ENCODE measurements at places on chromosomes 3 and 15.
A peak's percentile ranks its signal among the peaks of the same experiment; 100 is the strongest.

DNA sequence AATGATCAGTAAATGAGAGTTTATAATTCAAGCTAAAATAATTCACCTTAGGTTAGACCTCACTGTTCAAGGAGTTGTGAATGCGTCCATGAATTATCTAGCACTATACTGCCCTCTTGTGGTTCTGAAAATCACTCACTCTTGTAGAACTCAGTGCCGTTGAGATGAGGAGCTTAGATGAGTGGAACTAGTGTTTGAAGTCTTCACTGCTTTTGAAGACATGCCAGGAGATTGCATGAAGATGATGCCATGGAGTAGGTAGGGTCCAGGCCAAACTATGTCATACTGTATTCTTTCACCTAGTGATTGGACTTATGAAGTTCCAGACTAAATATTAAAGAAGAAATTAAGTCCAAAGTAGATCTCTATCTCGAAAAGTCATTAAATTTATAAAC, 28.8 kb downstream of the LYSMD4 start:
- no peak for DNase-seq

DNA sequence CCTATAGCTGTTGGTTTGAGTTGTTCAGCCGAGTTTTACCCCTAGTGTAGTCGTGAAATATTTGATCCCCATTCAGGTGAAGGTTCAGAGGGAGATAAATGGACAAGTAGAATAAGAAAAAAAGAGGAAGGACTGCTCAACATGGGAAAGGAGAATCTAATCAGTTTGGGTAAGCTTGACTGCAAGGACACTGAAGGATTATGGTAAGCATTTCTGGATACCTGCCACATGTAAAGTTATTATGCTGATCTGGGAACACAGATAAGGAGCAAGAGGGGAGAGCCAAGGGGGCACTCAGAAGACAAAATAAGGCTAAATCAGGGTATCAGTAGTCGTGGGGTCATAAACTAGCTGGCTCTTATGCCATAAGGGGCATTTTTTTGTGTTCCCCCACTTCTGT, 49.9 kb downstream of the TFG start:
- DNase-seq = no peak

DNA sequence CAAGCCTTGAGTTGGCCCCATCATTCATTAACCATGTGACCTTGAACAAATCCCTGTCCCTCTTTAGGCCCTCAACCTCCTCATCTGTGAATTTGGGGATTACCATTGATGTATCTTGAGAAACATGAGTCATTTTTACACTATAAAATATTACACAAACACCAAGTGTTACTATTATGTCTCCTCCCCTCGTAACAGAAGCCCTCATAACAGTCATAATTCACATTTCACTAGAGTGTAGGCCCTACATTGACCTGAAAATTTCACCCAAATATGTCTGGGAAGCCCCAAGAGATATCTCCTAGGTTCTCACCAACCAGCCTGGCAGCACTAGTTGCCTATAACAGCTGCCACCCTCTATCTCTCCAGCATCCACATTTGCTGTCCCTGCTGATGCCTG, 15.8 kb upstream of the SLC6A1 start:
- DNase-seq = no peak

- no peak for DNase-seq
These were observed 32.7 kb downstream of the STARD9 start for GRCh38 chr15:42608110-42608531.

- DNase-seq = no peak
These were observed 4.8 kb upstream of the CSRNP1 start for GRCh38 chr3:39158148-39158715.

GRCh38 chr3:180188512-180189309, 152.0 kb upstream of the PEX5L start:
- no peak for DNase-seq

DNA sequence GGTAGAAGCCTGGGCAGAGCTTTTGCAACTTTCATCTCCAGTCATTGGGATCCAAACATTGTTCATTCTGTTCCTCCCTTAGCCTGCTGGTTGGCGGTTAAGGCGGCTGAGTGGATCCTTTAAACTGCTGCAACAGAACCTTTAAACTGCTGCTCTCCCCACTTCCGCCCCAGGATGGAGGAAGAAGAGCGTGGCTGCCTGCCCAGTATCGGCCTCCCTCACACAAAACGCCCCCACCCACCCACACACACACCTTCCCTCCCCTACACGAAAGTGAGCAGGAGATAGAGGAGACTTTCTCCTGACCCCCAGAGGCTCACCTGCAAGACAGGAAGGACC, 460 bp upstream of the ZMAT3 start:
- DNase-seq = peak; percentile 23

DNA sequence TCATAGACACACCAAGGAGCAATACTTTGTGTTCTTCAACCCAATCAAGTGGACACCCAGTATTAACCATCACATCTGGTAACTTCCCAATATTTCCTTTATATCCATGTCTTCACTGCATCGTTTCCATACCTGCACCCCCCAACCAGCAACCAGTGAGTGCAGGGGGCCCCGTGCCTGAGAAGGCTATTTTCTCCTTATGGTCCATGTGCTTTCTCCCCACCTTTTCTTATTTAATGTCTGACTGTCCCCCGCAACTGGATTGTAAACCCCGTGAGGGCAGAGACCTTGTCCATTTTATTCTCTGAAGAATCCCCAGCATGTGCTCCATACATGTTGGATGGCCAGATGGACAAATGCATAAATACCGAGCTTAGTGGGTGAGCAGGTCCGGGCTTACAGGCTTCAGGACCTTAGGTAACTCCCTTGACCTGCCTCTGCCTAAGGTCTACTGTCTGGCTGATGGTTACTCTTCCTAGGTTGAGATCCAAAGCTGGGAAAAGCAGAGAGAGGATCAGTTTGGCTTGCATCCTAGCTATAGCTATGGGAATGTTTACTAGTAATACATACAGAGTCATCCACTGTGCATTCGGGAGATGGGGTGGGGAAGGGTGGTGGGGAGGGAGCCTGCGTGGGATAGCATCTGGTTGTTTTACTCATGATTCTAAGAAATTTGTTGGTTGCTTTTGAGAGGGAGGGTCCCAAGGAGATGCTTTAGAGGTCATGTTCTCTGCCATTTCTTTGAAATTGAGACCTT, 41.5 kb downstream of the PXYLP1 start:
- DNase-seq = no peak

DNA sequence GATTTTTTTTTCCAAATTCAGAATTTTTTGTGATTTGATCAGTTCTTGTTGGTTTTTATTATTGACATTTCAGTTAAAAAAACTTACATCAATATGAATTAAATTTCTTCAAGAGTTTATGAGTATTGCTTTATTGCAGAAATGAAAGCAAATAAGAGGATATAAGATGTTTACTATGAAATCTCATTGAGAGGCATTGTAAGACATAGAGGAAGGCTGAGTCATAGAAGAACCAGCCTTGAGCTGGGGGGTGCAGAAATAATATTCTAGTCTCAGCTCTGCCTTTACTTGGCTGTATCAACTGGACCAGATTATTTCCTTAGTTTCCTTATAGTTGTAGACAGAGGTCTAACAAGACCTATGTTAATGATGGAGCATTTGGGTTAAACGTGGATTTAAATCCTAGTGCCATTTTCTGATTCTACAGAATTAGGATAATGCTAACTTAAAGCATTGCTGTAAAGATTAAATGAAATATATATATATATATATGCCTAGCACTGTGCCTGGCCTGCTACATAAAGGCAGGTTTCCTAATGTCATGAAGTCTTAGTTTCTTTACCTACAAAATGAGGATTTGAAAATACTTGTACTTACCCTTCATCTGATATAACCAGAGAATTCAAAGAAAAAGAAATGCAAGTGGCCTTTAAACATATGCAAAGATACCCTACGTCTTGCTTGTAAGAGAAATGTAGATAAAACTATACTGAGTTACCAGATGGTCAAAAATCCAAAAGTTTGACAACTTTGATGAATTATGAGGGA, 7.3 kb downstream of the FAM98B start:
- no peak for DNase-seq

DNA sequence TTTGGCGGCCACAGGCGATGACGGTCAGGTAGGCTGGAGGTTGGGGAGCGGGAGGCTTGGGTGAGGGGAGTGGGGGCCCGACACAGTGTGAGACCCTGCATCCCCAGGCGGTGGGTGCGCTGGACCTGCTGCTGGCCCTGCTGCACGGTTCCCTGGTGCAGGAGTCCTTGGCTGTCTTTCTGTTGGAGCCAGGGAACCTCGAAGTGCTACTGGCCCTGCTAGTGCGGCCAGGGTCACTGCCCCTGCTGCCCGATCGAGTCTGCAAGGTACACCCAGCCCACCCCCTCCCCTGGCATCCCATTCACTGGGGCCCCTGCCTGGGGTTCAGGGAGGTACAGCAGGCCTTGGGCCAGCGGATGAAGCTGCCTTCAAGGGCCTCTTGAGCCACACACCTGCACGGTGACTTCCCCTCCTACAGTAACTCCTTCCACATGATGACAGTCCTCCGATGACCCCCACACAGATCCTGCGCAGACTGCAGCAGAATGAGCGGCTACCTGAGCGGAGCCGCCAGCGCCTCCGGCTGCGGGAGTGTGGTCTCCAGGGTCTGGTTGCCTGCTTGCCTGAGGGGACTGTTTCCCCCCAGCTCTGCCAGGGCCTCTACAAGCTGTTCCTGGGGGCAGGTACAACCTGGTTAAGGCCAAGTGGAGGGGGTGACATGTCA, 19.5 kb downstream of the NBEAL2 start:
- DNase-seq = no peak

DNA sequence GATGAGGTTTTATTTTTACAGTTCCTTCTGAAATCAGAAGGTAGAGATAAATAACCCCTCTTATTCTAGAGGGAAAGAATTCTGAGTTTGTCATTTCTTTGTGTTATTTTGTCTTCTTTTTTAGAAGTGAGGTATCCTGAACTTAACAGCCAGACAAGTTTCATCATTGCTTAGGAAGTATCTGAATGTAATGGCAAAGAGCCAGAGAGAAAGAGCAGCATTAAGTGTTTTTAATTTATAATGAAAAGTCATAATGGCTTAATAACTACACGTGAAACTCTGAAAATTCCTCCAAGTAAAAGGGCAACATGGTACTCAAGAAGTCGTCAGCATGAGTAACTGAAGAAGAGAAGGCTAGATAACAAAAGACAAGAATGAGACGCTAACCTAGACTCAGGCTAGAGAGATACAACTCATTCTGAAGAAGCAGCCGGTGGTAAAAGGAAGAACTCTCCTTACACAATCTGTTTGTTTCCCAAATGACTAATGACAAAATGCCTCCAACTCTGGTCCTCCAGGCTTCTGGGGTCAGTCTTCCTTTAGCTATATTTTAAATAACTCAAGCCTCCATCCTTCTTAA, 116.2 kb upstream of the NECTIN3 start:
- no peak for DNase-seq

DNA sequence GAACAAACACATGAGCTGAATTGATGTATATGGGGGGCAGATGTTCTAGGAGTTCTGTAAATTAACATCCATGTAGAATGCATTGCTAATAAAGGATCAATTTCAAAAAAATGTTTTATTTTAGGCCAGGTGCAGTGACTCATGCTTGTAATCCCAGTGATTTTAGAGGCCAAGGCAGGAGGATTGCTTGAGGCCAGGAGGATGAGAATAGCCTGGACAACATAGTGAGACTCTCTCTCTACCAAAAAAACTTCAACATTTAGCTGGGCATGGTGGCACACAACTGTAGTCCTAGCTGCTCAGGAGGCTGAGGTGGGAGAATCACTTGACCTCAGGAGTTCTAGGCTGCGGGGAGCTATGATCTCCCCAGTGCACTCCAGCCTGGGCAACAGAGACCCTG, 6.5 kb upstream of the NUP210 start:
- DNase-seq = no peak

Measured in GM19239 (cell line).